ENCODE measurements at places on chromosomes 7 and 10.

DNA sequence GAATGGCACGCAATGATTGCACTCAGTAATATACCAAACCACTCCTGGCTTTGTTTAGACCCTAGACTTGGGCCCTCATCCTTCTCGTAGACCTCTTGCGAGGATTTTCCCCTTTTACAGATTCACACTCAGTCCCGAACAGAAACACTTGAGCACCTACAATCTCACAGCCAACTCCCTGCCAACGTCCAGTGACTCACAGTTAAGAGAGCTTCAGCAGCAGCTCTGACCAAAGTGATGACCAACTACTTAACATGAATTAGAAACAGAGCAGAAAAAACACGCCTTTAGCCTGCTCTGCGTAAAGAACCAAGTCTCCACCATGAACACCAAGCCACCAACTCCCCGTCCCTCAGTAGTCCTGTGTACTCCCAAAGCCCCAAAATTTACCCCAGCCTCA, 2.2 kb downstream of the DNAJC30 start:
- no peak for DNase-seq

DNA sequence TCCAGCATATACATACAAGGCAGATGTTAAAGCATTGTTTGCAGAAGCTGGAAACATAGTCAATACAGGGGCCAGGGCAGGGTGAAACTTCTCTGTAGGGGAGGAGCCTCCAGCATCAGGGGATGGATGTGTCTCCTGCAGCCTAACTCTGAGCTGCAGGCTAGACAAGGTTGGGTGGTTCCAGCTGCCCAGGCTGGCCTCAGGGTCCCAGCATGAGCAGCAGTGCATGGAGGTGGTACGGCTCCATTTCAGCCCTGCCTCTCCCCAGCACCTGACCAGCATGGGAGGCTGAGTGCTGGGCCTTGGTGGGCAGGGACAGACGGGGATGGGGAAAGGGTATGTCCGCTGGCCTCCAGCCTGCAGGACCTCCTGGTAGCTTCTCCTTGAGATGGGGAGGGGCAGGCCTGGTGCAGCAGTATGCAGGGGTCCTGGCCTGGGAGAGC, 7.4 kb upstream of the TBRG4 start:
- no peak for DNase-seq

GRCh38 chr10:17407047-17407446, 47.3 kb downstream of the ST8SIA6 start:
- DNase-seq: no peak

GRCh38 chr7:155194382-155195140, 103.1 kb upstream of the INSIG1 start:
- DNase-seq: no peak

- no peak for DNase-seq
These were observed 14.9 kb downstream of the DUSP5 start for GRCh38 chr10:110512461-110513187.

- DNase-seq: no peak
These were observed 152.3 kb downstream of the CPED1 start for GRCh38 chr7:121140790-121141189.

Data from GM18507 (cell line).